Amniotic stem cell (primary cell): ENCODE measurements at places on chromosomes 5 and 9.
A peak's percentile ranks its signal among the peaks of the same experiment; 100 is the strongest.

- no peak for DNase-seq
These were observed 5.6 kb downstream of the AMBP start for GRCh38 chr9:114072184-114073140.

GRCh38 chr5:16457853-16458252 is 7.7 kb downstream of the ZNF622 start:
- no peak for DNase-seq

DNA sequence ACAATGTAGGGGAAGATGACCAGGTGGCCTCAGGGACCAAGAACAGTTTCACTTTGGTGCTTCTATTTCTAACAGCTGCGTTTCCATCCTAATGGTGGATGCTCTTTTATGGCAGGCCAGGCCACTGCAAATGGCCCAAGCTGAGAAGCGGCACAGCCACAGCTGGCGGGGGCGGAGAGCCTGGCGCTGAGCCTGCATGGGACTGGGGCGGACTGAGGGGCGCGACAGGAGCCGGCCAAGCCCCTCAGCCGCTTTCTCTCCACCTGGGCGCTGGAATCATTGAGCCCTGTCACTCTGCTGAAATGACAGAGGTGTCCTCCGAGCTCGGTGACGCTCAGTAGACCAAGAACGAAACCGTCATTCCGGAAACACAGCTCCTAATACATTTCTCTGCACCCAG is 317.3 kb upstream of the PDE4D start:
- DNase-seq = no peak

DNA sequence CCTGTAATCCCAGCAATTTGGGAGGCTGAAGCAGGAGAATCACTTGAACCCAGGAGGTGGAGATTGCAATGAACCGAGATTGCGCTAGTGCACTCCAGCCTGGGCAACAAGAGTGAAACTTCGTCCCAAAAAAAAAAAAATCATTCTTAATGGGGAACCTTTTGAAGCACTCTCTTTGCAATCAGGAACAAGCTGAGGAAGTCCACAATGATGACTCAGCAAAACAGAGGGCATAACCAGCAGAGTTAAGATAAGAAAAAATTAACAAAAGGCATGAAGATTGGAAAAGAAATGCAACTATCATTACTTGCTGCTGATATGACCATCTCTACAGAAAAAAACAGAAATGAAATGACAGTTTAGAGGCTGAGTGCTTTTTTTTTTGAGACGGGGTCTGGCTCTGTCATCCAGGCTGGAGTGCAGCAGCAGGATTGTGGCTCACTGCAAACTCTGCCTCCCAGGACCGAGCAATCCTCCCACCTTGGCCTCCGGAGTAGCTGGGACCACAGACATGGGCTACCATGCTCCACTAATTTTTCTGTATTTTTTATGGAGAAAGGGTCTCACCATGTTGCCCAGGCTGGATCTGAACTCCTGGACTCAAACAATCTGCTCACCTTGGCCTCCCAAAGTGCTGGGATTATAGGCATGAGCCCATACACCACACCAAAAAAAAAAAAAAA is 88.0 kb downstream of the FNBP1 start:
- no peak for DNase-seq

- no peak for DNase-seq
These were observed 97.9 kb downstream of the MVB12B start for GRCh38 chr9:126424511-126424910.

DNA sequence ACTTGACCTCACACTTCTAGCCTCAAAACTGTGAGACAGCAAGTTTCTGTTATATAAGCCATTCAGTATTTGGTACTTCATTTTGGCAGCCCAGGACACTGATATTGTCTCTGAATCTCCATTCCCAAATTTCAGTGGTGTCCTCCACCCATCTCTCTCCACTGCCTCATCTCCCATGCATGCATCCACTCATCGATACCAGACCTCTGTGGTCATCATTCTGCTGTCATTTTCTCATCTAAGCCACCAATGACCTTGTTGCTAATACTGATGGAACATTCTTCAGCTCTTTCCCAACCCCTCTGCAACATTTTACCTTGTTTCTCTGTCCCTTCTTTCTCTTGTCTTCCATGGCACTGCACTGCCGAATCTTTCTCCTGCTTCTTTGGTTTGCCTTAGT is 221.8 kb downstream of the SNX18 start:
- DNase-seq = no peak

DNA sequence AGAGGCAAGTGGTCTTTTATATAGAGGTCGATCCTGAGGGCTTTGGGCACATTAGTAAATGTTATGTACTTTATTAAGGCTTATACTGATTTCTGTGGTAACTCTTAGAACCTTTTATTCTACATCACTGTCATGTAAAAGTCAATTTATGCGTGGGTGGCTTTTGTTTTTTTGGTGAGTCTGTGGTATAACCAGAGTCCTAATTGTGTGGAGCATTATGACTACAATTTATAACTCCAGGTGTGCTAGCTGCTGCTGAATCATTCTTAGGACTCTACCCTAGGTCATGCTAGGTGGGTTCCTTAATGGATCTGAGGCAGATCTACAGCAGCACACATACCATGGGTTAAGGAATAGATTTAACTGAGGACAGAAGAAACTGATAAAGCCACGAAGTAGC is 33.9 kb upstream of the KCNN2 start:
- DNase-seq = no peak

DNA sequence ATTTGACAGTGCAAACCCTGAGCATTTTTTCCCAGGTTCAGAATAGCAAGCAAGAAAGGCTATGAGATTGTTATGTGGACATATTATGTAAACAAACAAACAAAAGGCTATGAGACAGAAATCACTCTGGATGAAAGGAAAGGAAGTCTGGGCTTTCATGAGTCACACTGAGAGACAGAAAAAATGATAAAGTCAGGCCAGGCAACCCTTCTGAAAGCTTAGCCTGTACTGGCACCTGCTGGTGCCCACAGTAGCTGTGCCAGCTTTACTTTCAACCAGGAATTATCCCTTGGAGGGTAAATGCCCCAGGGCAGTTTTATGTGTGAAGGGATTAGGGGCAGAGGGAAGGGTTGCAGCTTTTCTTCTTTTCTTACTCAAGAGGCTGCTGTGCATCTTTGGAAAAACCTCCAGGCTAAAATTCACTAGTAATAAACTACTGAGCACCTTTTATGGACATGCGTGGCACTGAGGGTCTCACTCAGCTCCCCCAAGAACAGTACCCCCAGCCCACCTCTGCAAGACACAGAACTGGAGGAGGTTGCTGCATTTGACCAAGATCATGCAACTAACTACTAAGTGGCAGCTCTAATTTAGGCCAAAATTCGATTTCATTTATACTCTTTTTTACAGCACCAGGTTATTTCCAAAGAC is 41.7 kb downstream of the ACTL7B start:
- DNase-seq = peak; percentile 48

GRCh38 chr5:43190755-43191603 is 1.0 kb upstream of the NIM1K start:
- DNase-seq = no peak

- no peak for DNase-seq
These were observed 73.3 kb downstream of the INSYN2B start for GRCh38 chr5:169906745-169907649.

GRCh38 chr5:14557203-14557770 is 24.3 kb upstream of the OTULINL start:
- no peak for DNase-seq

- DNase-seq = peak; percentile 67
These were observed 156.4 kb upstream of the RASEF start for GRCh38 chr9:83219154-83219923.

GRCh38 chr9:86043999-86044398 is 55.4 kb downstream of the GOLM1 start:
- no peak for DNase-seq

DNA sequence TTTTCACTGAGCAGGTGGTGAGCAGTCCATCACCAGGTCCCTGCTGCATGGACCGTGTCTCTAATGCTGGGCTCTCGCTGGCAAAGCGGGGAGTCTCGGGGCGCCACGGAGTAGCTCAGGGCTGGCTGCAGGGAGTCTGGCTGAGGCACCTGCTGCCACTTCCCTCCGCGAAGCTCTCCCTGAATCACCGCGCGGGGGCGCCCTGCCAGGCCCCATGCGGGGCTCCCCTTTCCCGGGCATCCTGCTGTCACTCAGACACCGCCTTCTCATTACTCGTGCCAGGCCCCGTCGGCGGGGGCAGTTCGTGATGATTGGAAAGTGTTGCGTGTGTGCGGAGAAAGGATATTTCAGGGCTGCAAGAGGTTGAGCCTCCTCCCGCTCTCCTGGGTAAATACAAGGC is 335.8 kb downstream of the IRX2 start:
- no peak for DNase-seq

GRCh38 chr5:91898898-91899297 is 515.8 kb upstream of the ARRDC3 start:
- no peak for DNase-seq
